ENCODE measurements at places on chromosomes 2 and 18.

DNA sequence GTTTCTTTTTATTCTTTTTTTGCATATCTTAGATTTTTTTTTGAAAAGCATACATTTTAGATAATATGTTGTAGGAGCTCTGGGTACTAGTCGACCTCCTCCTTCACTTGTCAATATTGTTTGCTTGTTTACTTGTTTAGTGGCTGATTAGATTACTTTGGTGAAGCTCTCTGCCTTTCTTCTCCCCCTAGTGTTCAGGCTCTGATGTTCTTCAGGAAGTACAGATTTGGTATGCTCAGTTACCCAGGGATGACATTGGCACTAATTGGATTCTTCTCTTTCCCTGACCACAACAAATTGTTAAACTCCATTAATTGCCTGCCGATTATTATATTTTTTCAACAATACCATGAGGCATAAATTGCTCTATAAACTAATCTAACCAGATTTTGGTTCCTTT, 491.2 kb downstream of the SUCLG1 start:
- H3K4me3 ChIP-seq: no peak overlapping the region
- H3K27me3 ChIP-seq: no peaks in the 10 kb centered on the region
- DNase-seq: no peak
- no peaks in the 10 kb centered on the region for H3K4me1 ChIP-seq

DNA sequence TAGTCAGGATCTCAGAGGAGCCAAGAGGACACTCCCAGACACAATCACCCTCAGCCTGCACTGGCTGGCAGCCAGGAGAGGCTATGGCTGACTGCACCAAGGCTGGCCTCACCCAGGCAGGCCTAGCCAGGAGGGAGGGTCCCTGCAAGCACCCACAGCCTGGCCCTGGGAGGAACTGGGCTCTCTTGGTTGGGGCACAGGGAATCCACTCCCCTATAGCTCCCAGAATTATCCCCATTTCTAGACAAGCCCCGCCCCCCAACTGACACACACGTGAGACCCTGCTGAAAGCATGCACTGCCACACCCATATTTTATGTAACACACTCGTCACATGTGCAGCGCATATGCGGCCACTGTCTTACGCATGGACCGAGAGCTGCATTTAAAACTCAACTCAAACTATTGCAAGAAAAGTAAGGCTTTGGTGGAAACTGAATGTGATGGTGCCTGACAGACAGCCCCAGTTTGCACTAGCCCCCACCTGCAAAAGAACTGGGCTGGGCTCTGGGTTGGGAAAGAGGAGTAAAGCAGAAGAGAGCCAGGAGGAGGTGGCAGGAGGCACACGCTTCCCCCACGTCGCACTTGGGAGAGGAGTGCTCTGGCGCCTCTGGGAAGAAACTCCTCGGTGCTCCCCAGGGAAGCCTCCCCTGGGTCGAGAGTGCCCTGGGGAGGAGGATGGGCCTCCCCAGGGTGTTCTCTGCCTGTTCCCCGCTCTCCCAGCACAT, 28.9 kb upstream of the ARHGEF4 start:
- no peak for DNase-seq
- no peaks in the 10 kb centered on the region for H3K36me3 ChIP-seq
- peaks cover 17% of the 10 kb centered on the region for H3K4me1 ChIP-seq
- no peaks in the 10 kb centered on the region for H3K27me3 ChIP-seq

GRCh38 chr2:151799886-151800292, 28.3 kb downstream of the ARL5A start:
- H3K4me1 ChIP-seq: peaks cover 3% of the 10 kb centered on the region
- peaks cover 20% of the 10 kb centered on the region for H3K36me3 ChIP-seq
- DNase-seq: no peak
- H3K27me3 ChIP-seq: no peaks in the 10 kb centered on the region
- H3K27ac ChIP-seq: no peak overlapping the region

DNA sequence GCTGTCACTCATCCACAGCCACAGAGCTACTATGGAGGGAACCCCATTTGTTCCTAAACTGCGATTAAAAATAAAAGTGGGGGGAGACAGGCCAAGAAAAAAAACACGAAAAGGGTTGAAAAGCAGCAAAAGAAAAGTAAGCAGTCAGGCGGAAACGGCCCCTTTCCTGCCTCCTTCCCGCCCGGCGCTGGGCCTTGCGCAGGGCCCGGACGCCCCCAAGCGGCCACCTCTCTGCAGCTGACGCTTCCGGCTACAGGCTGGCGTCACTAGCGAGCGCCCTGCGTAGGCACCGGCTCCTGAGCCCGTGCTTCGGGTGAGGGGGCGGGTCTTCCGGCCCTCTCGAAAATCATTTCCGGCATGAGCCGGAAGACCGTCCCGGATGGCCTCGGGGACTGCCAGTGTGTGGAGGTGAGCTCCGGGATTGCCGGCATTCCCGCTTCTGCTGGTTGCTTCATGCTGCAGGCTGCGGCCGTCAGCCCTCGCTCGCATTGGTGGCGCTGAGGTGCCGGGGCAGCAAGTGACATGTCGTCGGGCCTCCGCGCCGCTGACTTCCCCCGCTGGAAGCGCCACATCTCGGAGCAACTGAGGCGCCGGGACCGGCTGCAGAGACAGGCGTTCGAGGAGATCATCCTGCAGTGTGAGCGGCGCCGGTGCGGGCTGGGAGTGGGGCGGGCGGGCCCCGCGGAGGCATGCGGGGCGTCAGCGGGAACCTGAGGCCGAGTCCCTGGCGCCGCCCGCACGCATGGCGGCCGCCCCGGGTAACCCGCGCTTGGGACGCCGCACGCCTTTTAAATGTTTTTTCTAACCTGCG, at the start of gene ATG16L1:
Gene ATG16L1, plus strand, starts transcription at position 368 of the 811 bp plus-strand sequence. Its CDS starts 155 bp downstream, at position 523.
- H3K4me1 ChIP-seq: peaks cover 27% of the 10 kb centered on the region
- H3K4me3 ChIP-seq: peak within 1 kb of the TSS; percentile 88
- H3K27ac ChIP-seq: peak within 1 kb of the TSS; percentile 93

Data from suprapubic skin (tissue), 4 donors.